Fibroblast of gingiva (primary cell): ENCODE measurements at places on chromosomes 1 and 21.

- DNase-seq, result no peak
Observed at GRCh38 chr1:87968197-87968955, 639.7 kb downstream of the LMO4 start.

DNA sequence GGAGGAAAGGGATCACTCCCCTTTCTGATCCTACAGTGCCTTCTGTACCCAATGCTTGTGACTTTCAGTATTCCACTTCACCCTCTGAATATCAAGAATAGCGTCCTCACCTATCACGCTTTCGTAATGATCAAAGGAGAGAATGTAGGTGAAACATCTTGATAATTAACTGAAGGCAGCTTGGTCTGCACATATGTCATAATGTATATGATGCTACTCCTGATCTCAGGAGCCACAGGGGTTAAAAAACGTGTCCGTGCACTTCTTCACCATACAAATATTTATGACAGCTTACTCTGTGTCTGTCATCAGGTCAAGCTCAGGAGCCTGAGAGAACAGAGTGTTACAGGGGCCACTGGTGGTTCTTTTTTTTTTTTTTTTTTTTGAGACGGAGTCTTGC is 1.2 kb upstream of the PIK3C2B start:
- DNase-seq, result no peak

DNA sequence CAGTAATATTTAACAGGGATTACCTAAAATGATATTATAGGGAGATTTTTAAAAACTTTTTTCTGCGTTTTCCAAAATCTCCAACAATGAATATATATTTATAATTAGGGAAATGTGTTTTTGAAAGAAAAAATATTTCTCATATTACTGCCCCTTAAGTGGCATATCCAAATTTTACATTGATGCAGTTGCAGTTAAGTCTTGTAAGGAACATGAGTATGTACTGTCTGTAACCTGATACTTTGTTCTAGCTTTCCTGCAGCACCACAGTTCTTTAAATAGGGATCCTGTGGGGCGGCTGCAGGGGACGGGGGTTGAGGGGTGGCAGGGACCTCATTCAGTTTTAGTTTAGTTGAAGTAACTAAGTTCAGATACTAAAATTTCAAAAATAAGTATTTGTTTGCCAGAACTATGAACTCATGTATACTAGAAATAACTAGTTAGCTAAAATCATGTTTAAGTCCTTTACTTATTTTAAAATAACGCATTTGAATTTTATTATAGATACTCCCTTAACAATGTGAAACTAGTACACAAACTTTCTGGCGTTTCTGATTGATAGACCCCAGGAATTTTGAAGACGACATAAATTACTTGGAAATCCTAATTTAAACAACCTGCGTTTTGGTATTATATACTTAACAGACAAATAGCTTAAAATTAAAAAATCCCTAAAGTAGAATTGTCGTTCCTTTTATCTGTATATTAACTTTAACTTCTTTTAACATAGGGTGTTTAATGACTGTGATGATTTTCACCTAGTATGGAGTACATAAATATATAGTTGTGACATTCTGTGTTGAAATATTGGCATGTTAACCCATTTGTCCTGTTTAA is 639 bp upstream of the DNAJB4 start:
- DNase-seq, result peak; percentile 77

DNA sequence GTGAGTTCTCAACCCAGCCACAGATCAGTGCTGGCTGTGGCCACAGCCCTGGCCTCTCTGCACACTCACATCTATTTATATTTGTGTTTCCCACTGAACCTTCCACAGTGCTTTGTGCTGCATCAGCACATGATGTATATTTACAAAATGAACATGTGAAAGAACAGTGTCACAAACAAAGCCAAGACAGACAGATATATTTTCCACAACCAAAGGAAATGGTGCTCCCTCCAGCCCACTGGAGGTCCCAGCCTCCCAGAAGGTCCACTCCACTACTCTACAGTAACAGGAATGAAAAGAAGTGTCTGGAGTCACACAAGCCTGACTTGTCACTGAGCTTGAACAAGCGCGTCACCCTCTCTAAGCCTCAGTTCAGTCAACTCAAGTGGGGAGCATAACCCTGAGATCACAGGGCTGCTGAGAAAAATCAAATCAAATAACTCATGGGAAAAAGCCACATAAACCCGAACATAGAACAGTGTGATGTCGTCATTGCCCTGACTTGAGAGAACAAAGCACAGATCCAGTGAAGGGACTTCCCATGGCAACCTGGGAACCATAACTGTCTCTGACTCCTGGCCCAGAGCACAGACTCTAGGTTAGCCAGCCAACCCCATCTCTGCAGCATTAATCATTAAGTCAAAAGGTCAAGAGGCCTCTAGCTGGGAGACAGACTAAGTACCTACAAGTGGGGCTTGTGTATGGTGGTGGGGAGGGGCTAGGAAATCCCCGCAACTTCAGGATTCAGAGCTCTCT is 121.2 kb downstream of the TRABD2B start:
- peak; percentile 38 for DNase-seq
